GM20000 (cell line): ENCODE measurements at places on chromosomes 4 and X.
A peak's percentile ranks its signal among the peaks of the same experiment; 100 is the strongest.

DNA sequence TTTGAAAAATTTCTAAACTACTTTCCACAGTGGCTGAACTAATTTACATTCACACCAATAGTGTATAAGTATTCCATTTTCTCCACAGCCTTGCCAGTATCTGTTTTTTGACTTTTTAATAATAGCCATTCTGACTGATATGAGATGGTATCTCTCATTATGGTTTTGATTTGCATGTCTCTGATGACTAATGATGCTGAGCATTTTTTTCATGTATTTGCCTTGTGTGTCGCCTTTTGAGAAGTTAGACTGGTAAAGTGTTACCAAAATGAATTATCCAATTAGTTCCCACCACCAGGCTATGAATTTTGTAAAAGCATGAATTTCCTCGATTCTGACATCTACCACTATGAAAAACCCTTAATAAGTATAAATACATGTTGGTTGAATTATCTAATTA, 242.2 kb upstream of the GK2 start:
- no peak for DNase-seq

DNA sequence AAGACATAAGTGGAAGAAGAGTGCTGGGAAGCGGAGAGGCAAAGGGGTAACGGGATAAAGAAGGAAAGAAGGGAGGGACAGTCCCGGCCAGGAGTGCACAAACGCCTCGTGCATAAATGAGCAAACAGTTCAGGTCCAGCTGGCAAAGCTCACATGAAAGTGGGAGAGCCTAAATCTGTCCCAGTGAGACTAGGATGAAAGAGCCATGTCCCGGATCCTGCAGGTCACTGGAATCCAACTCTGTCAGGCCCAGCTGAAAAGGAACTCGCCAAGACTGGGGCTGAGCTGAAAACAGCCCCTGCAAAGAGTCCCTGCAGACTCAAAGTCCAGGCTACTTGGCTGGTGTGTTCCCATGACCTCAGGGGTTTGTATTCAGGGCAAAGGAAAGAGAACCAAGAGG, 38.0 kb upstream of the CRMP1 start:
- no peak for DNase-seq

DNA sequence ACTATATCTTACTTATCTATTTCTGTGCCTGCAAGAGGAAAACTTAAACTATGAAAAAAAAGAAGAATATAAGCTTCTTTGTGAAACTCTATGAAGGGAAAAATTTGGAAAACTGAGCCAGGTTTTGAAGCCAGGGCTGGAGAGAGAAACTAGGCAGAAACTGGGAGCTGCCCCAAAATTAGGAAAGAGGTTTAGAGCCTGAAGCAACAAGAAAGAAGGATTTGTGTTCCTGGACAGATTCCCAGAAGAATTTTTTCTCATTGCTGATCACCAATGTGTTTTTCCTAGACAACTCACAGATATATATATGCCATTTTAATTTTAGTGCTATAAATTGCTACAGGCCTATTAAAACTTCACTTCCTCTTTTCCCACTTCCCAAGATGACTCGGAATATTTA, 245.0 kb upstream of the GEMIN8 start:
- no peak for DNase-seq

DNA sequence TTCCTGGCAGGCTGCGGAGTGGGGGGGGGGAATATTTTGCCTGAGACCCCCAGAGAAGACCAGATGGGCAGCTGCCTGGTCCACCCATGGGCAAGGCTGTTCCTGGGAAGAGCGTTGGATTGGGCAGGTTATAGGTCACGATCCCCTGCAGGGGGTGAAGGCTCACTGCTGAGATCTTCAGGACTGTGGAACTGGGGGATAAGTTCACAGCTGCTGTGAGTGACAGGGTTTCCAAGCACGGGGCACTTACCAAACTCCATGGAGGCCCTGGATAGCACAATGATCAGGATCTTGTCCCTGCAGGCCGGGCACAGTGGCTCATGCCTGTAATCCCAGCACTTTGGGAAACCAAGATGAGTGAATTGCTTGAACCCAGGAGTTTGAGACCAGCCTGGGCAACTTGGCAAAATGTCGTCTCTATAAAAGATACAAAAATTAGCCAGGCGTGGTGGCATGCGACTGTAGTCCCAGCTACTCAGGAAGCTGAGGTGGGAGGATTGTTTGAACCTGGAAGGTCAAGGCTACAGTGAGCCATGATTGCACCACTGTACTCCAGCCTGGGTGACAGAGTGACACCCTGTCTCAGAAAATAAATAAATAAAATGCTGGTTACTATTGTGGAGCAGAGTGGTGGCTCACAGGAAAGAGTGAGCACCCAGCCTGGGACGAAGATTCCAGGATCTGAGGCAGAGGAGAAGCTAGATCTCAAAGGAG, 68.0 kb upstream of the HELT start:
- DNase-seq = no peak

- no peak for DNase-seq
Measured at GRCh38 chr4:135201081-135201480, 999.5 kb upstream of the PABPC4L start.

- DNase-seq = peak; percentile 9
Measured at GRCh38 chrX:16445166-16445752, 204.7 kb upstream of the S100G start.

DNA sequence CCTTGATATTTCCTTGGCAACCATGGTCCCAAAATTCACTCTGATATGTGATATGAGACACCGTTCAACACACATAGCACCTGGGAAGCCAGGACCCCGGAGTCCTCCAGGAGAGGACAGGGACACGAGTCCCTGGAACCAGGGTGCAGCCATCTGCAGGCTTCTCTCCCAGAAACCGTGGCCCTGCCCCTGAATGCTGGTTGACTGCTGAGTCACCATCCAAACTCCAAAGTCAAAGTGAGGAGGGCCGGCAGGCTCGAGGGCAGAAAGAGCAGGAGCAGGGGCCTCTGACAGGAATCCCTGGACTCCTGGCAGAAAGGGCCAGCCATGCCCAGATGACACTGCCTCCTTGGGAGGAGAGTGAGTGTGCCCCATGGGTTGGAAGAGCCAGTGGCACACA, 6.9 kb upstream of the PNMA6A start:
- no peak for DNase-seq

DNA sequence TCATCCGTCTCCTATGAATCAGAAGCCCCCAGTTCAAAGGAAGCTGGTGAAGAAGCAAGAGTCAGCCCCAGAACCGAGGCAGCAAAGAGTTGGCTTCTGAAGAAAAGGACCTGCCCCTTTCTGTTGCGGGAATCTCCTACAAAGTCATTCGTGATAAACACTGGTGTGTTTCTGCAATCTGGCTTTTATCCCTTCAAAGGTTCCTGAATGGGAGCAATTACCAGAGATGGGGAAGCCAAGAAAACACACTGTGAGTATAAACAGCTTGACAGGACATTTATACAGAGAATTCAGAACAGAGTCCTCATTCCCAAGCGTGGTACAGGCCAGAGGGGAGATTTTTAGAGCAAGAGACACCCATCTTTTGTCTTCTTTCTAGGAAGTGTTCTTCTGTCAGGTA, 226.8 kb upstream of the LNX1 start:
- DNase-seq = no peak

GRCh38 chr4:175988511-175988910, 77.1 kb upstream of the WDR17 start:
- no peak for DNase-seq

DNA sequence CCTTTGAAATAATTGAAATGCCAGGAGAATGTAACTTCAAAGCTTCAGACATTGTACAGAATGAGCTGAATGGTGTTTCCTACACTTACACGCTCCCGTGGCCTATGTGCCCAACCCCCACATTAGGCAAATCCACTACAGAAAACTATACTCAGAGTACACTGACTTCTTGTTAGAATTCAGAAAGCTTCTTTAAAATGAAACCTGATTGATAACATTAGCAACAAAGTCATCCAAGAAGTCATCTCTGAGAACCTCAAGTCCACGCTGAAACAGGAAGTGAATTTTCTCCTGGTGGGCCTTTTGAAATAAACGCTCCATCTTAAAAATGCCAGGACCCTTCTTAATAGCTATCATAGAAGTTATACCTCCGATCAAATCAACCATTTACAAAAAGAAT, 136.3 kb downstream of the TSPAN5 start:
- no peak for DNase-seq

- no peak for DNase-seq
Measured at GRCh38 chr4:14083150-14083549, 455.6 kb upstream of the BOD1L1 start.

DNA sequence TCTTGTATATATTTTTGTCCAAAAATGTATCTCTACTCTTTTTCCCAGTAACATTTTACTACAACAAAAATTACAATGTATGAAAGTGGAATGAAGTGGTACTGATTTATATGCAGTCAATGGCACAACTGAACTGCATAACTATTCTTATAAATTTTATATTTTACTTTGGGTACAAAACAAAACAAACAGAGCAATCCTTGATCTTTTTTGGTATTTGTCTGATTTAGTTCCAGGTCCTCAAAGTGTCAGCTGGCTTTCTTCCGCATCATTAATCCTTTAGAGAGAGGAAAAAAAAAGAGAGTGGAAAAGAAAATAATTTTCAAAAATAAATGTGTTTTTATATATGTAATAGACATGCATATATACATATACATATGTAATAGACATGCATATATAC, 252.4 kb upstream of the SLIT2 start:
- DNase-seq = no peak

- no peak for DNase-seq
Measured at GRCh38 chr4:120446051-120446567, 379.5 kb upstream of the MAD2L1 start.

- no peak for DNase-seq
Measured at GRCh38 chrX:66018585-66019309, 21.1 kb downstream of the VSIG4 start.

DNA sequence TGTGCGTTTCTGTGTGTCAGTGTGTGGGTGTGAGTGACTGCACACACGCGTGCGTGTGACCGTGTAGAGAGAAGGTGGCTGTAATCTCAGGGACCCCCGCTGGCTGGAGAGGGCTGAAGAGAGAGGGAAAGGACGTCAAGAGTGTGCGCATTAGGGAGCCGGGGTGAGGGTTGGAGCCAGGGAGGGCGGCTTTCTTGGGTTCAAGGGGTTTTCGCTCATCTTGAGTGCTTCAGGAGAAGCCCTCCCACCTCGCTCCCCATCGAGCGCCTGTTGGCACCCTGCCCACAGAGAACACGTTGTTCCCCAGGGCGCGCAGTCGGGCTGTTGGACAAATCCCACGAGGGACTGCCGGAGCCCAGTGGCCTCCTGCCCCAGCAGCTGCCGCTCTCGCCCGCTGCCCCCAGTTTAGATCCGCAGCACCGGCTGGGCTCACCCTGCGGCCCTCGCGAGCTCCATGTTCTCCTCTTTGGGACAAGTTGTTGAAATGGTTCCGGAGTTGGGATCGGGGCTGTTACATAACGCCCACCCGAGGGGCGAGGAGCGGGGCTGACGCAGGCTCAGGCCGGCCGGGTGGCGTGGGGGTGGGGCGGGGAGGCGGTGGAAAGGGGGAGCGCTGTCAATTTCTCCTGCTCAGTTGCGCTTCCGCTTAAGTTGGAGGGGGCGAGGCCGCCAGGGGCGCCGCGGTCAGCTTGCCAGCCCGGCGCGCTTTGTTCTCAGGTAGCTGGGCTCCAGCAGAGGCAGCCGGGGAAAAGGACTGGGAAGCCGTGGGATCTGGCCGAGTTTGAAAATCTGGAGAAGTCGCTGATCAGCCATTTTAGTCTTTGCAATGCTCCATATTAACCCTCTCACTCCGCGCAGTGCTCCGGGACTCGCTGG, 1.6 kb downstream of the GRIA2 start:
- DNase-seq = no peak

GRCh38 chr4:945274-946102, 13.2 kb downstream of the TMEM175 start:
- DNase-seq = no peak
